ENCODE measurements at places on chromosomes 6 and 20. TPM values are rescaled to one million over a fixed set of nuclear protein-coding genes. Genes with fewer than 3 reads are reported as not detected.

- no peaks in the 10 kb centered on the region for H3K36me3 ChIP-seq
- no peak overlapping the region for H3K27ac ChIP-seq
- H3K4me1 ChIP-seq = peaks cover 27% of the 10 kb centered on the region
- no peak for DNase-seq
These were observed 83.4 kb downstream of the RSPH3 start for GRCh38 chr6:158916617-158917016.

- peaks cover 21% of the 10 kb centered on the region for H3K4me1 ChIP-seq
- H3K36me3 ChIP-seq = no peaks in the 10 kb centered on the region
- H3K4me3 ChIP-seq = no peak overlapping the region
- H3K27ac ChIP-seq = peak overlapping the region; percentile 27
These were observed 27.8 kb downstream of the ADGRG6 start for GRCh38 chr6:142329486-142330113.

DNA sequence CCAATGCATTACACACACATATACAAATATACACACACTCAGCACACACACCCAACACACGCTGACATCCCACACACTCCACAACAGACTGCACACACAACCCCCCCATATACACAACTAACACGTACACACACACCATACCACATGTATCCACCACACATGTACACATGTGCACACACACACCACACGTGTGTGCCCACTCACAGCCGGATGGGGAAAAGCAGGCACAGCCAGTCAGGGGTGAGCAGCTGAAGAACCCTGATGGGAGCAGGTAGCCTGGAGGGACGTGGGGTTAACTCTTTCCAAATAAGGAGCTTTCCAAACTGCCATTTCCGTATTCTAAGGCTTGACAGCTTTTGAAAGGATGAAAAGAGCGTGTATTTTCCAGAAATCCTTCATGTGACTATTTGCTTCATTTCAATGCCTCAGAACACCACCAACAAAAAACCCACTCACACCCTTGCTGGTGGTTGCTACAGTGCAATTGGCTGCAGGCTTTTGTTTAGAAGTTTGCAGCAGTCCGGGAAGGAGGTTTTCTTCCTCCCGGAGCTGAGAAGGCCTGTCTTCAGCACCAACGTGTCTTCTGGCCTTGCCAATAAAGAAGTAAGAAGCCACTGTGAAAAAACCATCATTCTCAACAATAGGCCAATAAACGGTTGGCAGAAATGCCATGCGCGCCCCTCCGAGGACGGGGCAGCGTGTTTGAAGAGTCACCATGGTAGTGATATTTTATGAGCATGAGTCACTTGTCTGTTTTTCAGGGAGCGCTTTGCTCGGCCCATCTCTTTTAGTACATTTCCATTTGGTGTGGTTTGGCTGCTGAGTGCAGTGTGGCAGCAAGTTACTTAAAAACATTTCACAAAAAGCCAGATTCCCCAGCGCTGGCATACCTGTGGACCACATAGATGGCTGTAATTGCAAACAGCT lies 131.3 kb upstream of the GMDS start:
- H3K36me3 ChIP-seq = no peaks in the 10 kb centered on the region
- DNase-seq = no peak
- H3K27ac ChIP-seq = no peak overlapping the region
- no peaks in the 10 kb centered on the region for H3K27me3 ChIP-seq

GRCh38 chr6:1613346-1613687 lies 3.6 kb downstream of the FOXC1 start:
- peaks cover 59% of the 10 kb centered on the region for H3K27me3 ChIP-seq
- peak overlapping the region; percentile 90 for H3K27ac ChIP-seq
- H3K4me3 ChIP-seq = peak overlapping the region; percentile 95
- no peak for DNase-seq
- H3K4me1 ChIP-seq = peaks cover 21% of the 10 kb centered on the region

- no peak for DNase-seq
- no peaks in the 10 kb centered on the region for H3K27me3 ChIP-seq
- H3K36me3 ChIP-seq = no peaks in the 10 kb centered on the region
- H3K27ac ChIP-seq = no peak overlapping the region
These were observed 1339.4 kb downstream of the GRIK2 start for GRCh38 chr6:102732898-102733297.

SMOC2 gene
- total RNA-seq = 4.2 TPM

- no peaks in the 10 kb centered on the region for H3K4me1 ChIP-seq
- H3K27ac ChIP-seq = no peak overlapping the region
- no peaks in the 10 kb centered on the region for H3K27me3 ChIP-seq
- H3K36me3 ChIP-seq = no peaks in the 10 kb centered on the region
- DNase-seq = no peak
These were observed 266.0 kb upstream of the STXBP5 start for GRCh38 chr6:146938266-146938665.

CRIP3 gene
- total RNA-seq = 1.1 TPM

TFAP2B gene
- 11.6 TPM for total RNA-seq

- H3K36me3 ChIP-seq = no peaks in the 10 kb centered on the region
- DNase-seq = peak; percentile 81
- peaks cover 57% of the 10 kb centered on the region for H3K27me3 ChIP-seq
- no peak overlapping the region for H3K27ac ChIP-seq
These were observed 52.7 kb downstream of the CDH22 start for GRCh38 chr20:46255440-46256104.

- no peaks in the 10 kb centered on the region for H3K36me3 ChIP-seq
- no peak for DNase-seq
- no peak overlapping the region for H3K27ac ChIP-seq
- no peak overlapping the region for H3K4me3 ChIP-seq
These were observed 753.4 kb upstream of the MMS22L start for GRCh38 chr6:98036344-98036923.

DNA sequence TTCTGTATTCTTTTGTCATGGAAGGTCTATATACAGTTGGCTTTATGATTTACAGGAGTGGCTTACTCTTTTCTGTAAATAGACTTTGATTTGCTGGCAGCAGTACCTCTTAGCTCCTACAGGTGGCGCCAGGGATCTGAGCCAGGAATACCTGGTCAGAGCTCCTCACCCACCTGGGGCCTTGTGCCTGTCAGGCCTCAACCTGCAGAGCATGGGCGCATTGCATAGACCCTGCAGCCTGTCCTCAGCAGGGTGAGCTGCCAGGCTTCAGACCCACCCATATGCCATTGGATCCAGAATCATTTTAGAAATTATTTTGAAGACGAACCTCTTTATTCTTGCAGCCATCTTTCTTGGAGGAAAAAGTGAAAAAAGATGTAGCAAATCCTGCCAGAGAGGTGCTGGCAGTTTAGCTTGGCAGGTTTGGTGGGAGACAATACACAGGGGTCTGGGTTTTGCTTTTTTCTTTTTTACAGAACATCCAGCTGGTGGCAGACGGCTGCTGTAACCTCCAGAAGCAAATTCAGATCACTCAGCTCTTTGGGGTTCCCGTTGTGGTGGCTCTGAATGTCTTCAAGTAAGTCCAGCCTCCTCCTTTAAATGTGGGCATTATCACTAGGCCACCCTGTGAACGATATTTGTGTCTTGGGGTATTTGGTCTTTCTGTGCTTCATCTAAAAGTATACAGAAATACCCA lies 149.1 kb downstream of the MTHFD1L start:
- H3K36me3 ChIP-seq = peaks cover 5% of the 10 kb centered on the region
- no peaks in the 10 kb centered on the region for H3K27me3 ChIP-seq
- no peak overlapping the region for H3K4me3 ChIP-seq
- peak overlapping the region; percentile 1 for H3K27ac ChIP-seq

GRCh38 chr20:63124092-63124781 lies 91.7 kb downstream of the YTHDF1 start:
- peak; percentile 58 for DNase-seq
- H3K27me3 ChIP-seq = peaks cover 30% of the 10 kb centered on the region
- H3K27ac ChIP-seq = no peak overlapping the region
- no peaks in the 10 kb centered on the region for H3K4me1 ChIP-seq

DNA sequence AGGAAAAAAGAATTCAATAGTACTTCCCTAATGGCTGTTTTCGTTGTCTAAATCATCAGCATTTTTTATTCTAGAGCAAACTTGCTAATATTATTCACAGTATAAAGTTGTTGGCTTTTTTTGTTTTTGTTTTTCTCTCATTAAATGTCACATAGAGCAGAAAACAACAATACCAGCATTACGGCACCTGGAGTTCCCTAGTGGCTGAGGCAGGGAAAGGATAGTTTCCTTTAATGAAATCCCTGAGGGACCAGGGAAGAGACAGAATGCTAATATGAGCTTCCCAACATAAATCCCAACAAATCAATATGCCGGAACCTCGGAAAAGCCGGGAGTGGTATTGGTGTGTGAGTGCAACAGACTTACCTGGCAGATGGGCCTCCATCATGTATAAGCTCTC lies 235.2 kb upstream of the ASCC3 start:
- H3K36me3 ChIP-seq = no peaks in the 10 kb centered on the region
- H3K4me3 ChIP-seq = no peak overlapping the region
- no peaks in the 10 kb centered on the region for H3K27me3 ChIP-seq
- peaks cover 4% of the 10 kb centered on the region for H3K4me1 ChIP-seq
- no peak for DNase-seq
- no peak overlapping the region for H3K27ac ChIP-seq

RNF144B gene
- 10.8 TPM for total RNA-seq
